ENCODE measurements at places on chromosomes 2 and 18.
A peak's percentile ranks its signal among the peaks of the same experiment; 100 is the strongest.

DNA sequence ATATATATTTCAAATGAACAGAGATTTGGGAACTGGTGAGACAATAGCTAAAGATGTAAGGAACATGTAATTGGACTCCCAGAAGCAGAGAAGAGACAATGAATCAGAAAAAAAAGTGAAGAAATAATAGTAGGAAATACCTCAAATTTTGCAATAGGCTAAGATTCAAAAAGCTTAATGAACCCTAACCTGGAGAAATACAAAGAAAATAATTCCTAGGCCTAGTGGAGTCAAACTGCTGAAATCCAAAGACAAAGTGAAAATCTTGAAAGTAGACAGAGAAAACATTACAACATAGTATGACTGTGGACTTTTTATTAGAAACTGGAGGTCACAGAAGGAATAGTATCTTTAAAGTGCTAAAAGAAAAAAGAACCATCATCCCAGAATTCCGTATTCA lies 76.7 kb downstream of the LAMA3 start:
- no peak for DNase-seq

DNA sequence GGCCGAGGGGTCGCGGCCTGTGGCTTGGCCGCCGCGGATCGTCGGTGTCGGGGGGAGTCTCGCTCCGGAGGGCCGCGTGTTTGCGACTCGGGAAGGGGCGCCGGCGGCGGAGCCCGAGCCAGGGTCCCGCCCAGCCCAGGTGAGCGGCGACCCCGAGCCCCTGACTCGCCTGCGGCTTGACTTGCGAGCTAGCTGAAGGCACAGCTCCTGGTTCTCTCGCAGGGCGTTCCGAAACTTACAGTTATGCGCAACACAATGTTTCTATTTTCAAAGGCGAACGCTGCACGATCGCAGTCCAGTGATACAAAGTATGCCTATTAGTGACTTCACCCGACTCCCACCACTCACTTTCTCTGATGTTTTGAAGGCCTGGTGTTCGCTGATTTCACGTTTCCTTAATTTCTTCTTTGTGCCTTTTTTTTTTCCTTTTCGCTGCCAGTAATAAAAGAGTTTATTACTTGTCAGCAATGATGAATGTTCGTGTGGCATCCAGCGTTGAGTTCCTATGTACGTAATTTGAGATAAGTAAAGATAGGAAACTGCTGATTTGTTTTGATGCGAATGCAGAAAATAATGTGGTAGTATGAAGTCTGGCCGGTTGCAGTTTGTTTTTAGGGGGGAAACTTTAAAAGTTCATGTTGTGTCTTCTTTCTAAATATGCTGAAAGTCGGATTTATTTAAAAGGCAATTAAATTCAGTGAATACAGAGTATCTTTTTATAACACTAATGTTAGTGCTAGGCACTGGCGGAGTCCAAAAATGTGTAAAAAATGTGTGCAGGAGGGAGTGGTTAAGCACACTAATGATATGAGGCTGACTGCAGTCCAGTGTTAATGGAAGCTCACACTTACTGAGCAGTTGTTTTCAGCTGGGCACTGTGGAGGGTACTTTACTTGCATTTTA lies 706 bp downstream of the UBXN2A start:
- peak; percentile 46 for DNase-seq

DNA sequence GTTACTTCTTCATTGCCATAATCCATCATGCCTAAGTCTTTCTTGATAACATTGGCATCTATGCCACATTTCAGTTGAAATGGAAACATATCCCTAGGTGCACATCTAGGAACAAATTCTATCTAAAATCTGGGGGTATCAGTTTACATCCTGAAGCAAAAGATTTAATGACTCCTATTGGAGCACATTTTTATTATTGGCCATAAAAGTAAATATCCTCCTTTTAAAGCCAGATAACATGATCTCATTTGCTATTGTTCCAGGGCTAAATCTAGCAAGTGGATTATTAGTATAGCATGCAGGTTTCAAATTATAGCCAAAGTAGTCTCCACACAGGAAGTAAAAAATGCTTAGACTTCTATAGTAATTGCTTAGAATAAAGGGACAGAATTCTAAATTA lies 193.2 kb downstream of the CDH2 start:
- peak; percentile 12 for DNase-seq

- DNase-seq = no peak
Observed at GRCh38 chr2:31253356-31254131, 19.6 kb downstream of the EHD3 start.

- DNase-seq = no peak
Observed at GRCh38 chr2:182929972-182930371, 63.5 kb upstream of the FRZB start.

- DNase-seq = no peak
Observed at GRCh38 chr18:10368456-10369453, 85.7 kb upstream of the APCDD1 start.

DNA sequence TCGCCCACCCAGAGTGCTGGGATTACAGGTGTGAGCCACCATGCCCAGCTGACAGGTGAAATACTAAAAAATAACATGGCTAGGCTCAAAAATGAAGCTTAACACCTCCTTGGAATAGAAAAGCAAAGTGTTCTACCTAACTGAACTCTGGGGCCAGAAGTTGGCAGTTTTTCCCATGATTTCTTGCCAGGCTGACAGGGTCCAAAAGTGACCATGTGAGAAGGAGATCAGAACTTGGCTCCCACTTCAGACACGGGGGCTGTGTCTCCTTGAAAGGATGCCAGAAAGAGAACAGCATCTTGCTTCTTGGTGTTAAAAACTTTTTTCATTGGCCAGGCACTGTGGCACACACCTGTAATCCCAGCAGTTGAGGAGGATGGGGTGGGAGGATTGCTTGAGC lies 47.0 kb downstream of the BMPR2 start:
- no peak for DNase-seq

DNA sequence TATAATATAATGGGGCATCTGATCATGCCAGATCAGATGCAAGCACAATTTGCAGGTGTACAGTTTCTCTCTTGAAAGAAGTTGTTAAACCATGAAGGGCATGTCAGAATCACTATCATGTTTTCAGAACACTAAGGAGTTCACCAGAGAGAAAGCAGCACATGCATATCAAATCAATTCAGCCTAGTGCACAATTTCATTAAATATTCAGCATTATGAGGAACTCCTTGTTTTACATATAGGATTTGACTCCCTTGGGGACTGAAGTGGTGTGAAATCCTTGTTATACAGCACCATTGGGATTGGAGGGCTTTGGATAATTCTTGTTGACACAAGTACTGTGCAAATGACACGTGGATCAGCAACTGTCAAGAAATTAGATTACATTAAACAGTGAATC lies 562.1 kb upstream of the KLHL29 start:
- DNase-seq = no peak

- DNase-seq = no peak
Observed at GRCh38 chr2:207792244-207792785, 22.6 kb upstream of the FZD5 start.

GRCh38 chr2:225056330-225057073 lies 14.2 kb upstream of the DOCK10 start:
- DNase-seq = no peak

GRCh38 chr2:88838165-88838635 lies 146.7 kb downstream of the RPIA start:
- DNase-seq = no peak

DNA sequence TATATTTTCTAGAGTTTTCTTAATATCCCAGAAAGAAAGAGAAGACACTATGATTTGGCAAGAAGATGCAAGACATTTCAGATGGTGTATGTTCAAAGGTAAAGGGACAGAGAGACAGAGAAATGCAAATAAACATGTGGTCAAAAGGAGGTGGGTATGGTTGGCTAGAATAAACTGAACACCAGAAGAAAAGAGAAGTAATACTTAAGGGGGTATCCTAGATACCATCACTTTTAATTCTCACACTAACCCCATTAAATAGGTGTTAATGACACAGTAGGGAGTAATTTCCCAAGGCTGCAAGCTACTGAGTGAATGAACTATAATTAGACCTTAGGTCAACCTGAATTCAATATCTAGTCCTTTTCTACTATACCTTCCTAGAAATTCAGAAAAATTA lies 111.2 kb upstream of the CD226 start:
- no peak for DNase-seq

GRCh38 chr2:74945788-74946331 lies 12.6 kb upstream of the POLE4 start:
- DNase-seq = no peak

- no peak for DNase-seq
Observed at GRCh38 chr2:25301453-25302352, 40.0 kb downstream of the DNMT3A start.

DNA sequence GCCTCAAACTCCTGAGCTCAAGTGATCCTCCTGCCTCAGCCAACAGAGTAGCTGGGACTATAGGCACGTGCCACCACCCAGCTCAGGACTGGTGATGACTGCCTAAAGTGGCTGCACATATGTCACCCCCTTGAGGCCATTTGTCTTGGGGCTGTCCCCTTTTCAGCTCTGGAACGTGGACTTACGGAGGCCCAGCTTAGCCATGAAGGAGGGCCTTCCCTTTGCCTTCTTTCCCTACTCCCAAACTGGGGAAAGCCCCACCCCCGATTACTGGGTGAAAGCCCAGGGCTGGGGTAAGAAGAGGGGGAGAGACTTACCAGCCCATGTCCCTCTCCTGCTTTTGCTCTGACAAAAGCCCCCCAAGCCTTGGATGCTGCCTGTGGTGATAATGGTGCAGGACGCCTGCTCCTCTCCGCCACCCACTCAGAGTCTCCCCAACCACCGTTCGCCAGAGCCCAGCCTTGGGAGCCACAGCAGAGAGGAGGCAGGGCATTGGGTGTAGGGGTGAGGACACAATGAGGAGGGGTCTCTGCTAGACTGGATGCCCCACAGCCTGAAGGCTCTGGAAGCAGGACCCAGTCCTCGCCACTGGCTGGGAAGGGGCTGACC lies 2.5 kb upstream of the DUSP2 start:
- no peak for DNase-seq

- no peak for DNase-seq
Observed at GRCh38 chr2:224523626-224524577, 61.3 kb downstream of the CUL3 start.

DNA sequence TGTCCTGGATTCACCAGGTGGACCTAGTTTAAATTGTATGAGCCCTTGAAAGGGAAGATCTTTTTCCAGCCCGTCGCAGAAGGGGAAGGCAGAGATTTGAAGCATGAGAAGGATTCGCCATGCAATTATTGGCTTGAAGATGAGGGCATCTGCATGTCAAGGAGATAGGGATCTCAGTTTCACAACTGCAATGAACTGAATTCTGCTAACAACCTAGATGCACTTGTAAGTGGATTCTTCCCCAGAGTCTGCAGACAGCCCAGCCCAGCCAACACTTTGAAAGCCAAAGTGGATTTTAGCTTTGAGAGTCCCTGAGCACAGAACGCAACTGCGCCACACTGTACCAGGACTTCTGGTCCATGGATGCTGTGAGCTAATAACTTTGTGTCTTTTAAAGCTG lies 286.0 kb downstream of the TSN start:
- DNase-seq = no peak

DNA sequence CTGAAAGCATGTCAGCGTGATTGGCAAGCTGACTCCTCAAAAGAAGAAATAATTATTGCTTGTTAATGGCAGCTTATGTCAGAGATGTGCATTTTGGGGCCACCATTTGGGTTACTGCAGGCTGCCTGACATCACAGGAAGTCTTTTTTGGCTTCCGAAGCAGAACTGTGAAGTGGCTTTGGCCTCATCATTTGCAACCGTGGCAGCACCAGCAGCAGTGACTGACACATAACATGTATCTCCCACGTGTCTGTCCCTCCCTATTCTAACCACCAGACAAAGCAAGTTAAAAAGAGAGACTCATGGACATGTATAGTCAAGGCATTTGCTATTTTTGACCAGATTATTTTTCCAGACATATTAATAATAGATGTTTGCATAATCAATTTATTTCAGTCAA lies 488.7 kb upstream of the ACVR2A start:
- DNase-seq = no peak

DNA sequence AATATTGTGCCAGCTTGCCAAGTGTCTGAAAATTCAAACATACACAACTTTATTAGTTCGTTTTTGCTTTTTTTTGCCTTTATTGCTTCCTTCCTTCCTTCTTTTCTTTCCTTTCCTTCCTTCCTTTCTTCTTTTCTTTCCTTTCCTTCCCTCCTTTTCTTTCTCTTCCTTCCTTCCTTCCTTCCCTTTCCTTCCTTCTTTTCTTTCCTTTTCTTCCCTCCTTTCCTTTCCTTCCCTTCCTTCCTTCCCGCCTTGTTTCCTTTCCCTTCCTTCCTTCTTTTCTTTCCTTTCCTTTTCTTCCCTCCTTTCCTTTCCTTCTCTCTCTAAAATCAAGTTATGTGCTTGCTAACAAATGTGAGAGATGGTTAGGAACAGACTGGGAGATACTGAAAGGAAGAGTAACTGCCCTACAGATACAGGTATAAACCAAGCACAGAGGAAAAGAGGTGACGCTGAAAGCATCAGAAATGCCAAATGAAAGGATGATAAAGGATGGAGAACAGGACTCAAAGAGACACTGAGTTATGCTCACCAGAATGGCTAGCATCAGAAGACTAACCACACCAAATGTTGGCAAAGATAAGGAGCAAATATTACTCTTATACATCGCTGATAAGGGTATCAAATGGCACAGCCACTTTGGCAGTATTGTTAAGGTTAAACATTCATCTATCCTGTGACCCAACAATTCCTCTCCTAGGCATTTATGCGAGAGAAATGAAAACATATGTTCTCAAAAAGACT lies 151.6 kb downstream of the MREG start:
- no peak for DNase-seq

GRCh38 chr18:10090668-10091067 lies 176.9 kb downstream of the VAPA start:
- no peak for DNase-seq

GRCh38 chr2:38446906-38447561 lies 70.0 kb upstream of the ATL2 start:
- DNase-seq = no peak

- peak; percentile 68 for DNase-seq
Observed at GRCh38 chr2:165015052-165015642, 59.8 kb upstream of the SLC38A11 start.

GRCh38 chr18:52730972-52731619 lies 391.1 kb downstream of the DCC start:
- no peak for DNase-seq

DNA sequence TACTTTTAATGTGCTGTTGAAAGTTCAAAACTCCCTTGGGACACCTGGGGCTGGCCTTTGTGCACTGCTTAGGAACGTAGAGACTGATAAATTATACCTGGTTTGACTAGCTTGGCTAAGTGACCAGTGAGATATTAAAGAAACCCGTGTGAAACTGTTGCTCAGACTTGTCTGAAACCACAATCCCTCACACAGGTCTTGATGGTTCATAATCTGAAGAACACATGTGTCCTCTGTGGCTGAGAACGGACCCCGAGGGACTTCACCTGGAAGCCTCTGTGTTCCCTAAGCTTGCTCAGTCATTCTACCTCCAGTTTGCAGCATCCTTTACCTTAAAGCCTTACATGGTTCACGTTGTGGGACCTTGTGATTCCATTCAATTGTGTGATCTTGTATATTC lies 218.8 kb downstream of the CBLN2 start:
- DNase-seq = no peak

GRCh38 chr18:41754332-41754731 lies 200.7 kb upstream of the PIK3C3 start:
- no peak for DNase-seq

GRCh38 chr2:105404736-105405135 lies 5.9 kb upstream of the FHL2 start:
- DNase-seq = no peak
